ENCODE measurements at places on chromosomes 5 and 9.

- no peak for DNase-seq
Observed at GRCh38 chr9:97109194-97109811, 70.4 kb upstream of the CTSV start.

GRCh38 chr9:137086531-137087408 lies at the start of gene MAN1B1:
MAN1B1 (plus strand) TSS chr9:137086985; CDS start chr9:137087000, 15 bp downstream.
- peak; percentile 99 for DNase-seq

GRCh38 chr5:50667653-50668595 lies 1.5 kb downstream of the PARP8 start:
- peak; percentile 79 for DNase-seq

DNA sequence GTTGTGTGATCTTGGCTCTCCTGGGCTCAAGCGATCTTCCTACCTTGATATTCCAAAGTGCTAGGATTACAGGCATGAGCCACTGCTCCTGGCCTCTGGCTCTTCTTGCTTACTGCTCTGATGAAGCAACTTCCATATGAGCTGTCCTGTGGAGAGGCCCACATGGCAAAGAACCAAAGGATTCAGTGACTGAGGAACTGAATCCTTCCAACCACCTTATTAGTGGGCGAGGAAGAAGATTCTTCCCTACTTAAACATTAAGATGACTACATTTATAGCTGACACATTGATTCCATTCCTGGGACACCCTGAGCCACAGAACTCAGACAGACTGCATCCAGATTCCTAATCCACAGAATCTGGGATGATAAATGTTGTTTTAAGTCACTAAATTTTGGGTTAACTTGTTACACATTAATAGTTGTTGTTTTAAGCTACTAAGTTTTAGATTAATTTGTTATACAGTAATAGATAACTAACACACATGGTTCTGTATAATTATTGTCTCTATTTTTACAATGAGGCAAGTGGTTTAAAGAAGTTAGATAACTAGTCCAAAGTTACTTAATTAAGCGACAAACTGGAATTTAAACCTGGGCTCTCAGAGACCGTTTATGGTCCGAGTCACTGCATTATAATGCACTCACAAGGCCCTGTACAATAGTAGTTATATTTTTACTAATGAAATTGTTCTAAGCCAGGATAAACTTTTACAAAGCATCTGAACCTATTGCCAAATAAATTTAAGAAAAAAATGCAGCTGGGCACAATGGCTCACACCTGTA lies 16.7 kb upstream of the SLCO4C1 start:
- DNase-seq = no peak

GRCh38 chr5:40227366-40227765 lies 452.3 kb upstream of the PTGER4 start:
- DNase-seq = no peak

DNA sequence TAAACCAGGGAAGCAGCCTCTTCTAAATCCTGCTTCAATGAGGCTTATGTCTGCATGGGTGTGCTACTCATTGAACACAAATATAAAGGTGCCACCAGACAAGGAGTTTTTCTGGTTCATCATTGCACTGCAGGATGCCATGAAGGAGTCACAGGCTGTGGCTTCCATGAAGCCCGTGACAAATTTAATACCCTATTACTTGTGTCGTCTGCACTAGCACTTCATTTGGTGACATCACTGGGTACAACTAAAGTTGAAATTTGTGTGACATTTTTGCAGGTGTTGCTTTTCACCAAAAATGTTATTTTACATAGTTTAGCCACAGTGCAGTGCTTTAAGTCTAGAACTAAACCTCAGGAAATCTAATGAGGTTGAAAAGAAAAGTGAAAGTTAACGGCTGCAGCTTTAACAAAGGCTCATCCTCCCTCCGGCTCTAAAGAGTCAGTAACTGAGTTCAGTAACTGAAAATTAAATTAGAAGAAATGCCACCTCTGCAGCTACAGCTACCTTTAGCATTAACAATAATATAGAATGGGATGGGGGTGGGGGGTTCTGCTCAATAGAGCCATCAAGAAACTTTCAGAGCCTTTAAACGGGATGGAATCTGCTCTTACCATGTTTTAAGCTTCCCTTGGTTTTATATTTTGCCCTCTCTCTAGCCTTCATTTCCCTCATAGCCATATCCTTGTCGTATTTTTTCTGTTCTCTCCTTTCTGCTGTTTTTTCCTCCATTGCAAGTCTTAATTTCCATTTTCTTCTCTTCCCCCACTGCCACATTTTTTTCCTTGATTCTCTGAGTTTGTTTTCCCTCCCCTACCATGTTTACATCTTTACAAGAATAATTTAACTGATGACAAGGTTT lies 233.8 kb upstream of the TMEM161B start:
- DNase-seq = no peak

DNA sequence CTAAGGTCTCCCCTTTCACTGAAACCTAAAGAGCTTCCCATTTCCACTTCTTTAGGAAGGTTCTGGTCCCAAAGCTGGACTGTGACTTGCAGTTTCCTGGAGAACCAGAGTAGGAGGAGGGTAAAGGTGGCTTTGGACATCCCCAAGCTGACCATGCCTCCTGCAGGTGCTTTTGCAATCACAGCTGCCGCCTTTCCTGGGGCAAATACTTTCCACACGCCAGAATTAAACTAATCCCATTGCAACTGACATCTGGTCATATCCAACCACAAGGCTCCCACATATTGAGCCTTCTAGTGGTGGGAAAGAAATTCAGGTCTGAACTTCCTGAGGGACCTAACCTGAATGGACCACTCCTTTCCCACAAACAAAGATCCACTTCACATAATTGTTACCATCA lies 92.7 kb downstream of the NRG2 start:
- DNase-seq = no peak

- no peak for DNase-seq
Observed at GRCh38 chr5:151128817-151129216, 28.8 kb downstream of the ANXA6 start.

GRCh38 chr5:134637116-134637721 lies 4.6 kb upstream of the SAR1B start:
- no peak for DNase-seq

- no peak for DNase-seq
Observed at GRCh38 chr5:83653669-83654068, 67.0 kb downstream of the HAPLN1 start.

DNA sequence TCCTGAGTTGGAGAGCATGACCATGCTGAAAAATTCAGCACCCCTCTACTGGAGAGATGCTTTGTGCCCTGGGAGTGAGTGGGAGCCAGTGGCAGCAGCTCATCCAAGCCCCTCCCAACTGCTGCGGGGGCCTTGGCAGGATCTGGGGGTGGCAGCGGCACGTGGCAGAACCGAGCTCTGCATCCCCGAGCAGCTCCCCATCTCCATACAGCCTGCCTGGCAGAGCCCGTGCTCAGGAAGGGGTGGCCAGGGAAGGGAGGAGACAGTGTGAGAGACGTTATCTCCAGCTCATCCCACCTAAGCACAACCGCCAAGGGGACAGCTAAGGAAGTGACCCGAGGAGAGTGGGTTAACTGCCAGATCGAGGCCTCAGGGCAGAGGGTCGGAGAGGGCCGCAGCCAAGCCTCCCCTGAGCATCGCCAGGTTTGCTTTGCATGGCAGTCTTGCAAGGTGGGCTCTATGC lies 17.2 kb upstream of the DPM2 start:
- no peak for DNase-seq

DNA sequence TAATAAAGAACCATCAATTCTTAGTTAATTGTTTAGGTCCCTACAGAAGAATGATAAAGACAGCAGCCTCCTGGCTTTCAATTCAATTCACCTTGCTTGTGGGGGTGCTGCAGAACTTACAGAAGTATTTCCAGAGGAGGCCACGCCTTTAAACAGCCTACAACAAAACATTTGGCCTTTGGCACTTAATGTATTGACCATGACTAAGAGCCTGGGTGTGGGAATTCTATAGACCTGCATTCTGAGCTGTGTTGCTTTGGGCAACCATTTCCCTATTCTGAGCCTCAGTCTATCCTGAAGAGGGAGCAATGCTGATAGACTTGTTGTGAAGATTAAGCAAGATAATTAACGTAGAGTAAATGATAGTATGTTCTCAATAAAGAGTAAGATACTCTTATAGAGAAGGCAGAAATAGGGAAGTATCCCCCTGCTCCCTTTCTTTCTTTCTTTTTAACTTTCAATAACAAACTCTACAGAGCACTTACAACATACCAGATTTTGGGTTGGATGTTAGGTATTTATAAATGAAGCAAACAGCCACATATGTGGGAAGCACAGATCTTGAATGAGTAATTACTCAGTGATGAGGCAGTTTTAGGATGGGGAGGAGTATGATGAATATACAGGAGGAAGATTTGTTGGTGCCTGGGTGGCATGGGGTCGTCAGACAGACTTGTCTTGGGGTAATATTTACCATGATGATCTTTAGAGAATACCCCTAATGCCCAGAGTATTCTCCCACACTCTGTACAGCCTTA lies 28.4 kb downstream of the PAPPA start:
- DNase-seq = no peak

Data from femur (tissue), 1 donor.